HAP-1 (cell line): ENCODE measurements at places on chromosomes 13 and 19.

GRCh38 chr13:28426381-28426780 is 68.5 kb downstream of the FLT1 start:
- DNase-seq: no peak

DNA sequence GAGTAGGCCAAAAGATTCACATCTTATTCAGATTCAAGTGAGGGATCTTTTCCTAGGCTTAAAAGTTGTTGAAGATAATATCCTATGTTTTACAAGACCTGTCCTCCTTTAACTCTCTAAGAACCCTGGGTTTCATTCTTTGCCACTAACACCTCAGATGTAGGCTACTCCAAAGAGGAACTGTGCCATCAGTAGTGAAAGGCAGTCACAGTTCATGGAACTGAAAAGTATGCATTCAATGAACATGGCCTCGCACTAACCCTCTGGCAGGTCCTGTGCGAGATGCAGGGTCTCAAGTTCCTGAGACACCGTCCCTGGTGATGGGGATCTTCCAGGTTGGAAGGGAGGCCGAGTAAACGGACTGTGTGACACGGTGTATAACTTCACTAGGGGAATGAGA is 4.3 kb downstream of the LGALS14 start:
- no peak for DNase-seq

- DNase-seq: no peak
Observed at GRCh38 chr19:23956051-23956450, 41.4 kb downstream of the ZNF726 start.

DNA sequence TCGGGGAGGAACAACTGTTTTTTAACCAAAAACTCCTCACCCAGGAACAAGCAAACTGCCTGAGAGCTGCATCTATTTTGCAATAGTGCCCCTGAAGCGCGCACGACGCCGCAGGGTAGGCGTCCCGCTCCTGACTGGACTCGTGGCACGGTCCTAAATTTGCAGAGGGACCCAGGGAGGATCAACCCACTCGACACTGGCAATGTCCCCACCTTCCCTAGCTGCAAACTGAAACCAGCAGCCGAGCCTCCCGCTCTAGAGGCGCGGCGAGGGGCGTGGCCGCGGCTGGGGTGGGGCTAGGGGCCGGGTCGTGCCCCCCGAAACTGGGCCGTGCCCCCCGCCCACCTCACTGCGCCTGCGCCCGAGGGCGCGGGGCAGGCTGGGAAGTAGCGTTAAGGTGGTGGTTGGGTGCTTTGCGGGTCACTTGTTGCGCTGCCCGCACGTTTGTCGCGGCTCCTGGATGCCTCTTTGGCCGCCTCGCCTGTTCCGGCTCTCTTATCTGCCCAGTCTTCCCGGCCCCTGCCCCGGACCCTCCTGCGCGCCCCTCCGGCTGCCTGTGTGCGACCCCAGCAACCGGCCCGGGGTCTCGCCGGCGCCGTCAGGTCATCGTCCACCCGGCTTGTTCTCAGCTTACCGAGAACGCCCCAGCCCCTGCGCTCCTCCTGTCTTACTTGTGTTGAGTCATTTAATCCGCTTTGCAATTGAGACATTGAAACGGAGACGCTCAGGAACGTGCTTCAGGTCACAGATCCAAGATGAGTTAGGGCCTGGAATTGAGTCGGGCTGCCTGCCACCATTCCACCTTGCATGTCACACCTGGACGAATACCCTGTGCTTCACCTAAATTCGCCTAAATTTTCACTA is 37.9 kb upstream of the LSM14A start:
- DNase-seq: peak; percentile 93

DNA sequence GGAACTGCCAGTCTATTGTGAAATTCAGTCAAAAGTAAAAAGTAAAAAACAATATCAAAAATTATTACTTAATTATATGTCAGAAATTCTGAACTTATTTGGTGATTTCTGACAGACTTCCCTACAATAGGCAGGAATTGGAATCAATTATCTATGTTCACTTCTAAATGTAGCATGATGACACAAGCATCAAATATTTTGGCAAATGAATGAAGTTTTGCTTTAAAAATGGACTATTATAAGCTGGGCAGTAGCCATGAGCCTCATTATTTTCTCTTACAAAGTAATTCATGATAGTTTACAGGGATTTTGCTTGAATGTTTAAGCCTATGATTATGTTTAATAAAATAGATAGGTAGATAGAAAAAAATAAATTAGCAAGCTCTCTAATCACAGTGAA is 582.6 kb downstream of the SLITRK6 start:
- no peak for DNase-seq

GRCh38 chr13:114148521-114148855 is 16.1 kb upstream of the RASA3 start:
- DNase-seq: no peak

DNA sequence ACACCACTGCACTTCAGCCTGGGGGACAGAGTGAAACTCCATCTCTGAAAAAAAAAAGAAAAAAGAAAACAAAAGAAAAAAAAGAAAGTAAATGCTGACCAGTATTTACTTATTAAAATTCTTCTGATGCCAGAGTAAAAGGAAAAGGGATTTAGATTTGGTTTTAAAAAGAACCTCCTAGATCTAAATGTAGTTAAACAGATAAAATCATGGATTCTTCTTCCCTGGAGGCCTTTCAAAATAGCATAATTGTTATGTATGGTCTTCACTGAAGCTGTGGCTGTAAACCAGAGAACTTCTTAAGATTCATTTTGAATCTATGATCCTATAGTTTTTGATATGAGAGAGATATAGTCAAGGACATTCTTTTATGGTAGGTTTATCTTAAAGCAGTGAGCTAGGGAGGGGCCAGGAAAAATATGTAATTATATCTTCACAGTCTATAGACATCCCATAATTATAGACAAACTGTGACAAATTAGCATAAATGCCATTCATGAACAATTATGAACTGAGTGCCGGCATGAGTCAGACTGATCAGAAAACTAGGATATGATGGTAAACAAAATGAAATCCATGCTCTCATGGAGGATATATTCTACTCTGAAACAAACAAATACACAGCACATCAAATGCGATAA is 14.9 kb upstream of the STK24 start:
- peak; percentile 38 for DNase-seq

- DNase-seq: peak; percentile 38
Observed at GRCh38 chr13:80363890-80364503, 23.1 kb upstream of the SPRY2 start.

DNA sequence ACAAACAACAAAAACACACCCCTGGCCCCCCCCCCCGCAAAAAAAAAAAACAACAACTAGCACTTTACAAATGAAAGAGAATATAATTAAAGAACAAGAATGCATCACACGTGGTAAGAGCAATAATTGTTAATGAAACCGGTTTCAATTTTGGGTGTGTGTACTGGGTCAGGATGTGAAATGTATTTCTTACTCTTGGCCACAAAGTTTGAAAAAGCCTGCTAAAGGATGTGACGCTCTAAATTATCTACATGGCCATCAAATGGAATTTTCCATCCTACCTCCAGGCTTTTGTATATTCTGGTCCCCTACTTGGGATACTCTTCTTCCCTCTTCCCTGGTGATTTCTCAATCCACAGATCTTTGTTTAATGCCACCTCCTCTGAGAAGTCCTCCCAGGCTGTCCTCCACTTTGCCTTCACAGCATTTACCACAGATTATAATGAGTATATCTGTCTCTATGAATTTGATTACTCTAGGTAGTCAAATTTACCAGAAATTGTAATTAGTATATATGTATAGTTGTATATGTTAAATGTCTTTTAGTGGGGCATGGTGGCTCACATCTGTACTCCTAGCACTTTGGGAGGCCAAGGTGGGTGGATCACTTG is 2.1 kb downstream of the SARS2 start:
- DNase-seq: no peak

GRCh38 chr19:53549340-53549739 is 11.4 kb downstream of the ZNF331 start:
- no peak for DNase-seq

- DNase-seq: no peak
Observed at GRCh38 chr19:2150794-2151338, 500 bp downstream of the AP3D1 start.

DNA sequence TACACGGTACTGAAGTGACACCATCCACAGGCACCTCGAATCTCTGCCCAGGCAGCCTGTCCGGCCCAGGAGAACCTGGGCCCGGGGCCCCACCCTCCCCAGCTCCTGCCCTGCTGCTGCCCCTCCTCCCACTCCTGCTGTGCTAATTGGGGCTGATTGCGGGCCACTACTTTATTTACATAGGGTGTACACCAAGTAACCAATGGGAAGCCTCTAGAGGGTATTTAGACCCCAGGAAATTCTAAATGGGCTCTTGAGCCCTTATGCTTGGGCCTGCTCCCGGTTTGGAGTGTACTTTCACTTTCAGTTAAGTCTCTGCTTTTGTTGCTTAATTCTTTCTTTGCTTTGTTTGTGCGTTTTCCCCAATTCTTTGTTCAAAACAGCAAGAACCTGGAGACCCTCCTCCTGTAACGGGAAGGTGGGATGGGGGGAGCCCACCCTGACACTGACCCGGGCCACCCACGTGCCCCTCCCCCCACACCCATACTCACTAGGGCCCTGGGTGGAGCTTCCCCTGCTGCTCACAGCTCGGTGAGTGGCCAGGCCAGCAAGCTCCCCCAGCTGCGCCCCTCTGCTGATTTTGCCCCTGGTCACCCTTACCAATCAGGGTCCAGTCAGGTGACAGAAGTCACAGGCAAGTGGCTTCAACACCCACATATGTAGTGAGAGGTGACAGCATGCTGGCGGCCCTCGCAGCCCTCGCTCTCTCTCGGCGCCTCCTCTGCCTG is 9.4 kb downstream of the SCGB2B2 start:
- no peak for DNase-seq

DNA sequence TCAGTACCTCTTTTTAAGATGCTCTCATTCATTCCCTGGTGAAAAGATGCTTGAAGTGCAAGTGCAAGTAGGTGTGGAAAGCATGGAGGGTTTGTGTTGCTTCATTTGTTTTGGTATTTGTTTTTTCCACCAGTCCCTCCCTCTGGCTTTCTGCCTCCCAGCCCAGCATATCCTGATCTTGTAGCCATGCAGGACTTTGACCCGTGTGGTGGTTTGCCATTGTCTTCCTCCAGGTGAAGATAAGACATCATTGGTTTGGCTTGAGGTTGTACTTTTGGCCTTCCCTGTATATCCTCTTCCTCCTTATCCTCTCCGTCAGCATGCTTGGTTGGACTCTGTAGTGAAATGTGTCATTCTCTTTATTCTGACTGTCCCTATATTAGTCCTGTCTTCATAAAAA is 9.1 kb downstream of the SPINT2 start:
- no peak for DNase-seq

GRCh38 chr13:67204764-67205163 is 25.4 kb downstream of the PCDH9 start:
- no peak for DNase-seq

DNA sequence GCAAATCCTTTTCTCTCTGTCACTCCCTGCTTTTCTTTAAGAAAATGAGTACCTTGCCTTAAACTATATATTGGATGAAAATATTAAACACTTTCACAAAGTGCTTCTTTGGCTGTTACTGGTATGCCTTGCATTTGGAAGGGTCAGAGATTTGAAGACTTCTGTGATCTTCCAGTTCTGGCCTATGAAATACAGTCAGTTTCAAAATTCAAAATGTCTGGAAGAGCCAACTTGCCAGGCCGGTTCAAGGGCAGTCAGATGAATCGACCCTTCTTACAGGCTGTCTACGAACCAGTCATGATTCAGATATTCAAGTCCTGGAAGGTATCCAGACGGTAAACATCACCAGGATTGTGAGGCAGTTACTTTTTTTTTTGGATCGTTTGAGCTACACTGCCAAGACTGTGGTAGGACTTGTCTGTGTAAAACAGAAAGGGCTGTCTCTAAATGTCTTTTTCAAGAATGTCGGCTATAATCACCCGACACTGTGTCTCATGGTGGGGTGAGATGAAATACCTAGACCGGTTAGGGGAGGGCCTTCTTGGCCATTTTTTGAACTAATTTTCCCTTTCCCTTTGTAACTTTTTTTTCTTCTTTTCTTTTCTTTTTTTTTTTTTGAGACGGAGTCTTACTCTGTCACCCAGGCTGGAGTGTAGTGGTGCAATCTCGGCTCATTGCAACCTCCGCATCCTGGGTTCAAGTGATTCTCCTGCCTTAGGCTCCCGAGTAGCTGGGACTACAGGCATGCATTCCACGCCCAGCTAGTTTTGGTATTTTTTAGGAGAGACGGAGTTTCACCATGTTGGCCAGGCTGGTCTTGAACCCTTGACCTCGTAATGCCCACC is 11.2 kb downstream of the ACTN4 start:
- DNase-seq: no peak

GRCh38 chr13:75316427-75316826 is 165.5 kb downstream of the TBC1D4 start:
- no peak for DNase-seq

DNA sequence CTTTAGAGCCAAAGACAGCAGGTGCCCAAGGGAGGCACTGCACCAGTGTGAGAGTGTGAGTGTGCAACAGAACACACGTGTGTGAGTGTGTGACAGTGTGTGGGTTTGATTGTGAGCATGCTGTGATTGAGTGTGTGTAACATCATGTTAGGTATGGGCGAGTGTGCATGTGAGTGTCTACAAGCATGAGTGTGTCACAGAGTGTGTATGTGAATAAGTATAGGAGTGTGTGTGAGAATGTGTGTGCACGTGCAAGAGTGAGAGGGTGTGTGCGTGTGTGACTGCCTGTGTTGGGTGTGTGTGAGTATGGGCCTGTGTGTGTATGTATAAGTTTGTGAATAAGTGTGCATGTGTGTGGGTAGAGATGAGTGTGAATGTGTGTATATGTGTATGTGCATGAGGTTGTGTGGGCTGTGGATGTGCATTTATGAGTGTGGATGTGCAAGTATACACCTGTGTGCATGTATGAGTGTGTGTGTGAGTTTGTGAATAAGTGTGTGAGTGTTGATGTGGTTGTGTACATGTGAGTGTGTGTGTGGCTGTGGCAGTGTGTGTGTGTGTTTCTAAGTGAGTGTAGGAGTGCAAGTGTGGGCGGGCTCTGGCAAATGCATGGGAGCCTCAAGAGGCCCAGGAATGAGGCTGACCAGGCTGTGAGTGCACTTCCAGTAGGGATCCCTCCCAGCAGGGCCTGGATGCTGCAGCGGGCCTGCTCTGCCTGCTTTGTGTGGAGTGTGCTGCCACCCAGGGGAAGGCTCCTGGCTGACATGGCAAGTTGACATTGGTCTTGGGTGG is 198.4 kb downstream of the COL4A1 start:
- no peak for DNase-seq
